Stimulated activated CD4-positive, alpha-beta T cell treated with anti-CD3 and anti-CD28 coated beads, Interleukin-1b, Interleukin-23, amount 100 ng/mL, for 48 hours (primary cell): ENCODE measurements at places on chromosomes 6 and 20.

DNA sequence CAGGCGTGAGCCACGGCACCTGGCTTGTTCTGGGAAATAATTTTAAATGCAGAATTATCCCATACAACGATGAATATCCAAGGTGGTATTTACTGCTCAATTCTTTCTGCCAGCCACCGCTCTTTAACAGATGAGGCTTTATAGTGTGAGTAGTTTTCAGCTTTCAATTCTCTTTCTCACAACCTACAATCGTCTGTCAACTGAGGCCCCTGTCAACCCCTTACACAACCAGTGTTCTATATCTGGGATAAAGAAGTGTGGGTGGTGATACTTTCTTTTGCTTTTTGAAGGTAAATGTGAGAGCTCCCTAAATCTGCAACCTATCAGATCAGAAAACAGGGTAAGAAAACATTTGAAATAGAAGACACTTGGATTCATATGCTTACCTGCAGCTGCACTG is 22.5 kb downstream of the STAU1 start:
- no peak for DNase-seq

DNA sequence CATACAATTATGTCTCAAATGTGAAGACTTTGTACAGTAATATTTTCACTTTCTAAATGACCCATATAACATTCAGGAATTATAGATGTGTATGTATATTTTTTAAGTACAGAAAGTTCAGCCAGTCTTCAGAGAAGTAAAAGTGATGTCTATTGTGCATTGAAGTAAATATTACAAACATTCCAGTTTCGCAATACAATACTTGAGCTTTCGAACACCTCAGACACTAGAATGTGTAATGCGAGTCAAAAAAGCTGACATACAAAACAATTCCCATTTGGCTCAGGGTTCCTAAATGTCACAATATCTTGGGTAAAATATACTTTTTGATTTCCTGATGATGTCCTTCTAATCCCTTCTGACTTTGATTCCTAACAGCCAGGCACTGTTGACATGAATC is 101.4 kb downstream of the ZNF217 start:
- no peak for DNase-seq

DNA sequence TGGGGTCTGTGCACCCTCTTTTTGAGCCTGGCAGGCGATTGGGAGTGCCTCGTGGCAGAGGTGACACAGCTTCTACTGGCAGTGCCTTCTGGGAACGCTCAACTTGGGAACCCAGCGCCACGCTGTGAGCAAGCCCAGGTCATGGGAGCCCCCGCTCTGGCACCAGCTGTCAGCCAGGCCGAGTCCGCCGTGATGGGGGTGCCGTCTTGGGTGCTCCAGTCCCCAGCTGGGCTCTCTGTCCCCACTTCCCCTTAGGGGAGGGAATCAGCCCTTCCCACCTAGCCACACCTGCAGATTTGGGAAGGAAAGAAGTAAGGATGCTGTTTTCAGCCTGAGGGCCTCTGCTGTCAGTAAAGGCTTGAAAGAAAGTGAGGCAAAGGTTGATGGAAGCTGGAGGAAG is 31.0 kb upstream of the NTSR1 start:
- DNase-seq, result no peak

DNA sequence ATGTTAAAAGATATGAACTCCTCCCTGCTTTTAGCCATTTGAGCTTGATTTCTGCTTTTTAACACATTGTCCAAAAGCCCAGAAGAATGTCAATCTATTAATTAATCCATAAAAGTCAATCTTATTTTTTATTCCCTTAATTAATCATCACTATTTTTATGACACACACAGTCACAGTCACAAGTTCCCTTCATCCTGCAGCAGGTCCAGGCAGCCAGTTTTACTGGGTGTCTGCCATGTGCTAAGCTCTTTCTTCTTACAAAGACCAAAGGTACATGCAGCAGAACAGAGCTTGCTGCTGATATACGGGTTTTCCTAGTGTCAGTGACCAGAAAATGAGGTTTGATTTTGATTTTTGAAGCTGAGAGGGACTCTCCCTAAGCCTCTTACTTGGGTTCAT is 53.3 kb upstream of the SLC22A23 start:
- DNase-seq, result no peak

GRCh38 chr6:153214436-153214835 is 83.4 kb upstream of the RGS17 start:
- no peak for DNase-seq
